ENCODE measurements at places on chromosomes 4 and X.

DNA sequence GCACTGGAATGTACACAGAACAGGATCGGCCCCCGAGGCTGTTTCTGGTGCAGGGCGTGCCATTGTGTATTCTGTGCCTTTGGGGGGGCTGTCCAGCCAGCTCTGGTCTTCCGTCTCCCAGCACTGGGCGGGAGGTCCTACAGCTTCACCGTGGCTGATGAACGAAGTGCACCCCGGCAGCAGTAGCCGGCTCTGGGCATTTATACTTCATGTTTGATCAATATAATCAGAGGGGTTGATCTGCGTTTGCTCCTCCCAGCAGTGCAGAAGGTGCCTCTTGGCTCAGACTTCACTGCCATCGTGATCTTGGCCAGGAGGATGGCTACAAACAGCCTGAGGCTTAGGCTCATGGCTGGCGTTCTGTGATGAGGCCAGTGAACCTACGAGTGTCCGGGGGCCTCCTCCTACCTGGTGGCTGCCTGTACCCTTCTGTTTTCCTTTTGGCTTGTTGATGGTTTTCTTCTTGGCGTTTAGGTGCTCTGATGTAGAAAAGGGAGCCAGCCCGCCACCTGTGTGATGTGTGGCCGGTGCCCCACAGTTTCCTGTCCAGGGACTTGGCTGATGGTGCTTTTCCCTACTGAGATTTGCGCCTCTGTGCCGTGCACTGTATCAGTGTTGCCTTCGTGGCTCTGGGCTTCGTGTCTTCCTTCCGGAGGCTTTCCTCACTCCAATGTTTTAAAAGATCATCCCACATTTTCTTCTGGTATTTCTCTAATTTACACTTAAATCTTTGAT, 31.2 kb upstream of the HGFAC start:
- DNase-seq: no peak

GRCh38 chr4:122827258-122827878, 737 bp downstream of the FGF2 start:
- DNase-seq: peak; percentile 83

GRCh38 chr4:172009446-172010230, 196.4 kb downstream of the GALNTL6 start:
- DNase-seq: no peak

- no peak for DNase-seq
These were observed 8.3 kb downstream of the ZIC3 start for GRCh38 chrX:137574102-137574783.

- no peak for DNase-seq
These were observed 38.1 kb upstream of the CD99L2 start for GRCh38 chrX:150936556-150936955.

GRCh38 chrX:110142096-110142495, 139.2 kb downstream of the TMEM164 start:
- no peak for DNase-seq

GRCh38 chr4:187283201-187283955, 559.7 kb upstream of the FAT1 start:
- DNase-seq: no peak

DNA sequence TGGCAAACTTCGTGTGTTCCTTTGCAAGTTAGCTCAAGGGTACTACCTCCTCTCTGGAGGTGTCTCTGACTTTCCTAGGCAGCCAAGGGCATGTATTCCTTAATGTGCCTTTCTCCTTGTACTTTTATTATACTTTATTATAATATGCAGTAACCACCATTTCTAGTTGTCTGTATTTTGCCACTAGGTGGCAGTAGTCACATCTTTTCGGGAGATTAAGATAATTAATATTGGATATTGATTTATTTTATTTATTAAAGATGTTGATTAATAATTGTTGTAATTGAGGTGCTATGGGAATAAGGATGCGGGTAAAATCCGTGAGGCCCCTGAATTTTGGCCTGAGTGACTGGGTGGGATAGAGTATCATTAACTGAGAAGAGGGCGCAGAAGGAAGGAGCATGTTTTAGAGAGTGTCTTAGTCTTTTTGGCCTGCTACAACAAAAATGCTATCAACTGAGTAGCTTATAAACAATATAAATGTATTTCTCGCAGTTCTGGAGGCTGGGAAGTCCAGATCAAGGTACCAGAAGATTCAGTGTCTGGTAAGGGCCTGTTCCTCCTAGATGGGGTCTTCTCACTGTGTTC, 153.3 kb downstream of the TMEM164 start:
- DNase-seq: no peak

GRCh38 chr4:83569987-83570386, 34.1 kb downstream of the GPAT3 start:
- no peak for DNase-seq

- DNase-seq: no peak
These were observed 75.8 kb downstream of the PPP3CA start for GRCh38 chr4:101271516-101271915.

- no peak for DNase-seq
These were observed 509.5 kb upstream of the ATOH1 start for GRCh38 chr4:93319041-93319440.

- no peak for DNase-seq
These were observed 82.4 kb downstream of the MTNR1A start for GRCh38 chr4:186472948-186473347.

GRCh38 chrX:107686792-107687191, 58.5 kb downstream of the PRPS1 start:
- no peak for DNase-seq

DNA sequence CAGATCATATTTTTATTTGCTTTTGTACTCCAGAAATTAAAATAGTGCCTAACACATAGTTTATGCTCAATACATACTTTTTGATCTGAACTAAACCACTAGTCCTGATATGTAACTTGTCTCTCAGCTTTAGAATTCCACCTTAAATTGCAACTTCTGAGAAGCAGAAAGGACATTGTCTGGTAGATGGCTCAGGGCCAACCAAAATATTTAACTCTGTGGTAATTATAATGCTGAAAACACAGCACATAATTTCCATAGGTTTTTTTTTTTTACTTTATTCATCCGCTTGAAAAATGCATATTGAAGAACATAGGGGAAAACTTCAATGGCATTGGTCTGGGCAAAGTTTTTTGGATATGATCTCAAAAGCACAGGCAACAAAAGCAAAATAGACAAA, 59.3 kb downstream of the AREG start:
- no peak for DNase-seq

- DNase-seq: no peak
These were observed 359.6 kb downstream of the HS3ST1 start for GRCh38 chr4:11069083-11069482.

GRCh38 chr4:73853246-73853704, at the start of gene PF4V1:
Gene PF4V1, plus strand, starts transcription at chr4:73853296. Its CDS starts 67 bp downstream, at chr4:73853363.
- DNase-seq: no peak

DNA sequence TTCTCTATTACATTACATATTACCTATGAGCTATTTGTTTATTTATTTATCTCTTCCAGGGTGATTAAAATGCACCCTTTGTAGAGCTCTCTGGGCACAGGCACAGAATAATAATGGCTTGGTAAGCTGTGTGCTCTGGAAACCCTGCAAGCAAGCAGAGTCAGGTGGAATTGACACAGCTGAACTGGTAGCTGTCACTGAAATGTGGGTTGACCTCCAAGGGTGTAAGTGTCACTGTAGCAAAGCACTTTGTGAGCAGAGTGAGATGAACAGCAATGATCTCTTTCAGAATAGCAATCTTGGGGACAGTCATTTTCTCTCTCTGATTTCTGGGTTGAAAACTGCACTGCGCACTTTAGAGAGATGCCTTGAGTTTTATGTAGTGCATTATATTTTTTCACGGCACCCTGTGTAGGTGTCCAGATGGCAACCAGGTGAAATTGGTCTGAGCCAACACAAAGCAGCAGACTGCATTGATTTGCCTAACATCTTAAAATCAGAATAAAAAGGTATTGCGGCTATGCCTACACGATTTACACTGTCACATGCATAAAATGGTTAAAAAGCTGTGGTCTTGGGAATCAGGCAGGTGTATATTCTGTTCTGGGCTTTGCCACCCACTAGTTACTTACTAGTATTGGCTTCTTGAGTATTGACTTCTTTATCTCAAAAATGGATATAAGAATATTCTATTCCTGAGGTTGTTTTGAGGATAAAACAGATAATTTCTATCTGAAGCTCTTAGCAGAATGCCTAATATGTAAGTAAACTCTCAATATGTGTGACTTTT, 450.3 kb downstream of the RAPGEF2 start:
- no peak for DNase-seq

GRCh38 chr4:142846108-142846728, at the start of gene INPP4B:
Gene INPP4B, minus strand, starts transcription at chr4:142846301.
- peak; percentile 77 for DNase-seq

DNA sequence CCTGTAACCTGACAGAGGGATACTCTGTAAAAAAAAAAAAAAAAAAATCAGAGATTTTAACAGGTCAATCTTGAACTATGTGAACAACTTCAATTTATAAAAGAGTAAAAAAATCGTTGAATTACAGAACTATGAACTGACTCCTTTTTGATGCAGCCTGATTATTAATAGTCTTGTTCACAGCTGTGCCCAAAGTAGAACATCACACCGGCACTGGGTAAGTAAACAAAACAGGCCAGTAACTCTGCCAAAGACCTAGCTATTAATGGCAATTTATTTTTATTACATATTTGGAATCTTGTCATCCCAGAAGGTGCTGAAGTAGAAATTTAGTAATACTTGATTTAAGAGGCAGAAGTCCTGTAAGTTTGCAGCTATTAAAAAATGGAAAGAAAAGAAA, 31.4 kb downstream of the CPE start:
- DNase-seq: no peak

Measured in left forelimb (tissue), 1 donor.